Fibroblast of villous mesenchyme (primary cell): ENCODE measurements at places on chromosomes 16 and 17.

DNA sequence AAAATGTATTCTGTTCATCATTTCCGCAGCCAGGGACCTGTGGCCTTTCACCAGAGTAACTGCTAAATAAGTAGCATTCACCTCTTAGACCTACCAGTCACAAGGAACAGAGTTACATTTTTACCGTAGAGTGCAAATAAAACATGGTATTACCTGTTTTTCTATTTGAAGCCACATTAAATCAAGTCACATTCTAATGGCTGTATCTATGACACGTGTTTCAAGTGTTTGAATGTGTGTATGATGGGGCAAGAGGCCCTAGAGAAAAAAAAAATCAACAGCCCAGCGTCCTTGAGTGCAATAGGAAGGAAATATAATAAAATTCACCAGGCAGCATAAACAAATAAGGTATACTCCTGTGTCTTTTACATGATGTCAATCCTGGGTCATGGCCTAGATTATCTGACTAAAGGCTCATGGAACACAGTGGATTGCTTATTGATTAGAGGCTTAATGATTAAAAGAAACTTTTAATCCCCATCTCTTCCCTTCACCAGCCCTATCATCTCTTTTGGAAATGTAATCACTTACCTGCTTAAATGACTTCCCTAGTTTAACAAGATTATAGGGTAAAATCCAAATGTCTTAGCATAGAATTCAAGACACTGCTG is 168.7 kb upstream of the CDH5 start:
- DNase-seq = no peak

DNA sequence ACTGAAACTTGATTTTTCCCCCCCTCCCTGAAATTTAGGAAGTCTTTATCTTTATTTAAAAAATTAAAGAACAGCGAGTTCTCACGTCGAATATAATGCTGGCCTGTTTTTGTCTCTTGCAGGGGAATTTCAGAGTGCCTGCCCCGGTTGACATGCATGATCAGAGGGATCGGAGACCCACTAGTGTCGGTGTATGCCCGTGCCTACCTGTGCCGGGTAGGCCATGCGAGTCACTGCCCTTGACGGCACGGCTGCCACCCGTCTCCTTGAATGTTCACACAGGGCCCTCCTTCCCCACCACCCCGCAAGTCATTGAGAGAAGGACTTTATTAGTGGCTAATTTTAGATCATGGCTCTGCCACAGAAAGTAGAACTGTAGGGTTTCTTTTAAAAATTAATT is 54.7 kb downstream of the VPS35L start:
- no peak for DNase-seq

DNA sequence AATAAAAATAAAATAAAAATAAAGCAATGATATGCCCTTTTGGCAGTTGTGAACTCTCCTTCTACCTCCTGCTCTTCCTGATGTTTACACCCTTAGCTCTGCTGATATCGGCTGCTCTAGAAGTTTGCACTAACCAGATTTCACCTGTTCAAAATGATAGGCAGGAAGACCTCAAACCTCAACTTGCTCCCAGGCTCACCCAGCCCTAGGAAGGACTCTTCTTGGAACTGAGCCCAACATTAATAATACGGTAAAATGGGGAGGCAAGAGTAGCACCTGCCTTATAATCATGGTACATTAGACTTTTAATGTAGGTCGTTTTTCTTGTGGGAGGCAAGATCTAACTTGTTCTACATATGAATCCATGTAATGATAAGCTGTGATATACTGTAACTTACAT is 61.2 kb upstream of the MED13 start:
- no peak for DNase-seq

DNA sequence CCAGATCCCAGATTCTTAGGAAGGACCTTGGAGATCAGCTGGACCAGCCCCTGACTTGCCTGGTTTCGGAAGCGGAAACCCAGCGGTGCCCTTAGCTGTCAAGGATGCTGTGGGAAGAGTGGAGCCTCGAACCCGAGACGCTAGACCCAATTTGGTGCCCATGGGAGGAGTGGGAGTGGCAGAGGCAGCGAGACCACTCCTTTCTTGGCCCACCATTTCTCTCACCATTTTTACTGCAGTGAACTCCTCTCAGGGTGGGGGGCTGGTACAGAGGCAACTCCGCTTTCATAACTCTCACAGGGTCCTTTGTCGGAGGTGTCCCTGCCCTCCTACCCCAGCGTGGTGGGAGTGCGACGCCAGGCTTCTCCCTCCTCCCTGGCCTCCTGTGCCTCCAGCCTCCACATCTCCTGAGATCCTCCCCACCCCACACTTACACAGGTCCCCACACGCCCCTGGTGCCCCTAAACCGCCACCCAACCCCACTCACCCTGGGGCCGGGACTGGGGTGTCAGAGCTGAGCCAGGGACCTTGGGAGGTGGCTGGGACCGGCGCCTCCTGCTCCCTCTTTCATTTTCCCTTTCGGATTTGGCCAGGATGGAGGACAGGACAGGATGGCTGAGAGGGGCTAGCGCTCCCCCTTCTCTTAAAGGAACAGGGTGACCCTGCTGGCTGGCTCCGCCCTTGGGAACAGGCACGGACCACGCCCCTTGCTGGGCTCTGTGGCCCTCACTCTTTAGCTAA is at the start of gene GJD3:
Gene GJD3 (minus strand): TSS at position 617 of the 741 bp plus-strand sequence. CDS start 922 bp downstream, outside the sequence.
- DNase-seq = no peak

DNA sequence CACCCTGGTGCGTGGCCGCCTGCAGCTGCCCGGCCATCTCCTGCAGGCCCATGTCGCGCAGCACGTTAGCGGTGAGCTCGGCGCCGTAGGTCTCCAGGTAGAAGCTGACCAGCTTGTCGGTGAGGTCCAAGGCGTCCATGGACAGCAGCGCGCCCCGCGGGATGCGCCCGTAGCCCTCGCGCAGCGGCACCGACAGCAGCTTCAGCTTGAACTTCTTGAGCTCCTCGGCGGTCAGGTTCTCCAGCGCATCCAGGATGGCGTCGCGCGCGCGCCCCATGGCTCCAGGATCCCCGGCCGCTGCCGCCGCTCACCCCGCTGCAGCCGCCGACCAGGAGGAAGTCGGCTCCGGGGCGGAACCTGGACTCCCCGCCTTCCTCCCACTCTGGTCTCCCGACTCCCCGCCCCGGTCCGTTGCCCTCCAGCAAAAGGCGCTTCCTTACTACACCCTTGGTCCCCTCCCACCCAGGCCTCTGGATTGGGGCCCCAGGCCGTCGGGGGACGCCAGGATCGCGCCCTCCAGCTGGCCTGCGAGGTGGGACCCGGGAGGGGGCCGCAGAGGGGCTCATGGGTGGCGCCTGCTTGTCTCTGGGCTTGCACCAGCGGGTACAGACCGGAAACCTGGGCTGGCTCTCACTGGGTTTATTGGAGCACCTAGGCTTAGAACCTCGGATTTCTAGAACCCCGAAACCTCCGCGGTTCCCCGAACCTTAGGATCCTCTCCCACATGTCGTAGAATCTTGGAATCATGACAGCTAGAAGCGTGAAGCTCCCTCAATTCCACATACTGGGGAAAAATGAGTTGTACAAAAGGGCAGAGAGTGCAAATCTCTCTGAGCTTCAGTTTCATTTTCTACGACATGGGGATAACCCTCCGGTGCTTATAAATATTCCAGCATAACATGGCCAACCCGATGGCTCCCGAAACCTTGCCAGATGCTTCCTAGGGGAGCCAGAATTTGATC is at the start of gene PYCARD:
Gene PYCARD (minus strand): TSS at position 347 of the 962 bp plus-strand sequence. CDS start 70 bp downstream, at position 277.
- DNase-seq = peak; percentile 38

GRCh38 chr16:55146966-55147365 is 177.0 kb upstream of the IRX6 start:
- DNase-seq = no peak

DNA sequence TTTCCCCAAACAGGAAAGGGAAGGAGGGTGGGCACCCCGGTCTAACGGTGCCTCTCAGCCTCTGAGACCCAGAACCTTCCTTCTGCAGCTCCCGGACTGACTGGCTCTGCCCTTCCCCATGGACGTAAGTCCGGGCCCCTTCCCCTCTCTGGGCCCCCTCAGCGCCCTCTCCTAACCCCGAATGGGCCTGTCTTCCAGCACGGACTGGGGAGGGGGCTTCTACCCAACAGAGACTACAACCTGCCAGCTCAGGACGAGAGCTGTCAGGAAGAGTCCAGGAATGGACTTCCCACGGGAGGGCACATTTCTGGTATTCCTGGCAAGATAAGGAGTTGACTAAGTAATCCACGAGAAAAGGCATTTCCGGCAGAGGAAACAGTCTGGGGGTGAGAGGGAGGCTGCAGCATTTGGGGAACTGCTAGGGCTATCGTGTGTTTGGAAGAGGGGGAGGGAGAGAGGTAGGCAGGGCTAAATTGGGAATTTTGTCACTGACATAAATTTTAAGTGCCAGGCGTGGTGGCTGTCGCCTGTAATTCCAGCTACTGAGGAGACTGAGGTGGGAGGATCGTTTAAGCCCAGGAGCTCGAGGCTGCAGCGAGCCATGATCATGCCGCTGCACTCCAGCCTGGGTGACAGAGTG is 12.1 kb upstream of the ALDOA start:
- DNase-seq = peak; percentile 51
